ENCODE measurements at places on chromosomes 2 and 18. TPM values are rescaled to one million over a fixed set of nuclear protein-coding genes. Genes with fewer than 3 reads are reported as not detected.

DNA sequence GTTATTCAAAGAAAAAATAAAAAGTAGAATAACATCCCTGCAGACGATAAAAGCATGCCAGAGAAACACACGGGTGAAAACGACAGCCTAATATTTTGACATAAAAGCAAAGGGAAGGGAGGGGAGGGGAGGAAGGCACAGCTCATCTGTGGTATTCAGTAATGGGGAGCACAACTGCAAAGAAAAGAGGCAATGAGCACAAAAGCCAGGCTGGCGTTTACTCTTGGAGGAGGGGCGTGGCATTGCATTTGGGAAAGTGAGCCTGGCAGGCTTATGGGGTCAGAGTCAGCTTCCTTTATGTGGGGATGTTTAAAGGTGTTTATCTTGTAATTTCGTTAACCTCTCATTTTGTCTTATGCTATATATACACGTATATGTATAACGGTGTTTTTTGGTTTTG, 53.2 kb downstream of the STEAP3 start:
- ATAC-seq: no peak

- no peak for ATAC-seq
These were observed 10.7 kb downstream of the CAB39 start for GRCh38 chr2:230723363-230723762.

GRCh38 chr2:100178085-100178788, 35.8 kb upstream of the AFF3 start:
- ATAC-seq: peak; percentile 70

Gene CFC1
- not detected for total RNA-seq

- ATAC-seq: no peak
These were observed 29.2 kb downstream of the ZNF521 start for GRCh38 chr18:25322806-25323205.

DNA sequence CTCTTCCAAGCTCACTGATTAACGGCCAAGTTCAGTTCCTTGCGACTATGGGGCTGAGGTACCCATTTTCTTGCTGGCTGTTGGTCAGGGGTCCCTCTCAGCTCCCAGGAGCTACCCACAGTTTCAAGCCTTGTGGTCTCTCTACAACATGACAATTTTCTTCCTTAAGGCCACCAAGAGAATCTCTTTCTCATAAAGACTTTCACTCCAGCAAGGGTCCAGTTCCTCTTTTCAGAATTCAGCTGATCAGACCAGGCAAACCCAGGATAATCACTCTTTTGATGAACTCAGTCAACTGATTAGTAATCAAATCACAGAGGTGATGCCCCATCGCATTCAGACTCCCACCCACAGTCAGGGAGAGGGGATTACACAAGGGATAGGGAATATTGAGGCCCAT, 129.7 kb downstream of the IRS1 start:
- no peak for ATAC-seq

- ATAC-seq: no peak
These were observed 193.7 kb downstream of the RND3 start for GRCh38 chr2:150293771-150294170.

GRCh38 chr2:39091543-39091942, 29.3 kb downstream of the SOS1 start:
- ATAC-seq: no peak

Gene FZD7
- total RNA-seq: 3.0 TPM

DNA sequence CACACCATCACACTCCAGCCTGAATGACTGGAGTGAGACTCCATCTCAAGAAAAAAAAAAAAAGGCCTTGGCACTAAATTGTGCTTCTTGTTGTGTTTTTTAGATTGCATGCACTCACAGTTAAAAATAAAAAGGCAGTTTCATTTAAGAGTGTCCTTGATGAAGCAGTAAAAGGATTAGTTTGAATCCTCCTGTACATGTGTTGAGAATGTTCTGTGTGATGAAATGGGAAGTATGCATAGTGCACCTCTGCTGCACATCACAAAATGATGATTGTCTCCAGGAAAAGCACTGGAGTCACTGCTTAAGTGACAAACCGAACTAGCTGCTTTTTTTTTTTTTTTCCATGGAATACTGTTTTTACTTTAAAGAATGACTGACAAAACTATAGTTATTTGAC, 23.1 kb downstream of the DYSF start:
- no peak for ATAC-seq

- ATAC-seq: peak; percentile 83
These were observed 344.6 kb upstream of the CHAC2 start for GRCh38 chr2:53422979-53423378.

GRCh38 chr2:219752726-219753125, 125.3 kb downstream of the SLC4A3 start:
- no peak for ATAC-seq
